ENCODE measurements at places on chromosomes 2 and 18.

DNA sequence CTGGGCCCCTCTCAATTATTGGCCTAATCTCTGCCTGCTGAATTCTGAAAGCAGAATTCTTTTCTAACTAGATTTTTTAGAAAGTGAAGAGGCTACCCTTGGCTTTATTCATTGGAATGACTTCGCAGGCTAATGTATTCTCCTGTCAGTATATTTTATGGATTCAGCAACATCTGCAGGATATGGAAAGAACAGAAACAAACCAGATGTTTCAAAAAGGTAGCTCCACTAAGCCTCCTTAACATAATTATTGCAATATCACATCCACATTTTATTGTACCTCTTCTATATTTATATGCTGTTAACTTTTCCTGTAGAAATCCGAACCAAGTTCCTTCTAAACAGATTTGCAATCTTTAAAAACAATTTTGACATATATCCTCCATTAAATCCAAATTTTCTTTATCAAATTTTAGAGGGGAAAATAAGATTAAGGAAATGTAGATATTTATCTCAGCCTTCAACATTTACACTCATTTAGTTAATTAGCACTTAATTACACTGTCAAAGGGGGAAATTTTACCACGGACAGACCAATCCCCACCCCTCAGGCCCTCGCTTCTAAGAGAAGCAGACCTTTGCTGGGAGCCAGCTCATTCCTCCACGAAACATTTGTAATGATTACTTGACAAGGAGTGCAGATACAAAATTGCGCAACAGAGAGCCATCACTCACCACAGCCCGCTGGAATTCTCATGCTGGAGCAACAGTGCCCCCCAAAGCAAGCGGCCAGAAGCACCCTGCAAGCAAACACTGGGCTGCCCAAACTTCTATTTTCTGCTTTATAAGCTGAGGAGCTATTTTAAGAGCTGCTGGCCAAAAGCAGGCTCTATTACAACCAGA is 253.4 kb downstream of the ETAA1 start:
- no peak for DNase-seq

DNA sequence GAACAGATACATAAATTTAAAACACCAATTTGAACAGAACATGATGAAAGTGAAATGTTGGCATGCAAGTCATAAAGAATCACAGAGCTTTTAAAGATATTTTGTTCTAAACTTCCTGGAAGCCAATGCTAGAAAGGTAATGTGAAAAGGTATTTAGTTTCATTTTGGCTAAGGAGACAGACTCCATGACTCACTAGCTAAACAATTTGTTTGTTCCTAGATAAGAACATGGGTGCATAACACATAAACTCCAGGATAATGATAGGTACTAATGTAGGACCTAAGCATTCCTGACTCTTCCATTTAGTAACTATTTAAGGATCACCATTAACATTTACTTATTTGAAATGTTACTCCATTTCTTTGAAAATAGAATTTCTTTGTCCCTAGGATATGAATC is 292.5 kb upstream of the CNTNAP5 start:
- DNase-seq = no peak

- no peak for DNase-seq
Measured at GRCh38 chr2:742221-742620, 65.0 kb upstream of the TMEM18 start.

GRCh38 chr18:616380-616995 is 19.7 kb downstream of the CLUL1 start:
- peak; percentile 22 for DNase-seq

DNA sequence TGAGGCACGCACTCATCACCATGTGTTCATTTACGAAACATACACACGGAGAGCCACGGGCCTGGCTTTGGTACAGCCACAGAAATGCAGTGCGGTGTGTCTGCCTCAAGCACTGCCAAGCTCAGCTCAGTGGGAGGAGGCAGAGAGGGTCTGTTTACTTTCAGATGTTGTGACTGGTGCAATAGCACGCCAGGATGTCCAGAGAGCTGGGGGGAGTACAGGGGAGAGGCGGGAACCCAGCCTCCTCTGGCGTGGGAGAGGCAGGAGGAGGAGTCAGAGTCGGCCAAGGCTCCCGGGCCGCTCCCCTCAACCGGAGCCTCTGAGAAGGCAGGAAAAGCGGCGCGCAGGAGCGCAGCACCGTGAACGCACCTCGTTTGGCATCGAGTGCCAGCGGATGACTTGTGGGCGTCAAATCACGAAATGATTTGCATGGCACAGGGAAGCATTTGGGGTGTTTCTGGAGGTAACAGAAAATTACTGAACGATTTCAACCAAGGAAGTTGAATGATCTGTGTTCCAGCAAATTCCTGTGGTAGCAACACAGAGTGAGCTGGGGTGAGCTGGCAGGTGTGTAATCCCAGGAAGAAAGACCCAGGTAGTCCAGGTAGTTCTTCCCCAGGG is 143.0 kb downstream of the ZNF516 start:
- DNase-seq = no peak

DNA sequence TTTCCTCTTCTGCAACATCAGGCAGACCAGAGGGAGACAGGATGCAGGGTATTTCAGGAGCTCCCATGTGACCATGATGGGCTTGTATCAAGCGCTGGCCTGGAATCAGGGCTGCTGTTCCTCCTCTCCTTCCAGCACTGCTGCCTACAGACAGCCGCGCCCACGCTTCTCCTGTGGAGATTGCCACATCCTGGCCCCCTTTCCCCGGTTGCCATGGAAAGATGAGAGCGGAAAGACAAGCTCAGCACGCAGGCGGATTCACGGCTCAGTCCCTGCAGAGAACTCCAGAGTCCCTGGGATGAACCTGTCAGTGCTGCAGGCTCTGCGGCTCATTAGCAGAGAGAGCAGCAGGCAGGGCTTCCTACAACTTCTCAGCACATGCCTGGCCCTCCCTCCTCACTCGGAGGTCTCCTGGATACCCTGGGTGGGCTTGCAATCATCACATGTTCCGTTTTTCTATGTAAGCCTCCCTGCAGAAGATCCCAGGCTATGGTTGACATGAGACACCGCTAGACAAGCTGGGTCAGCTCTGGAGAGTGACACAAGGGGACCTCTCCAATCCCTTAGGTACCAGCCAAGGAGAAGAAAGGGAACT is 497.8 kb upstream of the MYT1L start:
- peak; percentile 2 for DNase-seq

- no peak for DNase-seq
Measured at GRCh38 chr2:188852772-188853171, 121.4 kb upstream of the COL3A1 start.

GRCh38 chr18:27871726-27872125 is 305.2 kb downstream of the CDH2 start:
- DNase-seq = no peak

DNA sequence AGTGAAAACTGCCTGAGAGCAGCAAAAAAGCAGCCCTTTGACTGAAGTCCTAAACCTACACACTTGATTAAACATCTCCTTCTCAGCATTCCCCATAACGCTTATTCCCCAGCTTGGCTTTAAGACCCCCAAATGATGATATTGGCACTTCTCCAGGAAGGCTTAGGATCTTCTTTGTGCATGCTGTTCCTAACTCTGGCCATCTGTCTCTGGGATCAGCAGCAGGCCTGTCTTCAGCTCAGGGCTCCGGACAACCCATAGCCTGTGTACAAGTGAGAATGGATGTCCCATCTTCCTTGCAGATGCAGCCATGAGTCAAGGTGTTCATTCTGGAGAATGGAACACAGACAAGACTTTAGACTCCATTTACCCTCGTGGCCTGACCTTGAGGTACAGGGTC is 81.6 kb upstream of the TMEM17 start:
- no peak for DNase-seq

DNA sequence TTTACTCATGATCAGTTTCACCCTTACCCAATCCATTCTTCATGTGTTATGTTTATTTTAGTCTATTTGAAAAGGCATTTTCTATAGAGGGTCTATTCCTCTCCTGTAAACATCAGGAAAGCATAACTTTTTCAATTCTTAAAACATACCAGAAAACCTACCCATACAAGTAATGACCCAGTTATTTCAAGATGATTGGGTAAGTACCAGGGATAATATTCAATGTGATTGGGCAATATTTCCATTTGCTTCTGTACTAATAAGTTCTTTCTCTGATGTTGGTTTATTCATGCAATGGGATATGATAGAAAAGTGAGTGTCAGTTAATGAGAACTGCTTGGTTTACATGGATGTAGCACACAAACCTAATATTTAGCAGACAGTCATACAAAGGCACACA is 87.6 kb downstream of the CCBE1 start:
- DNase-seq = no peak

DNA sequence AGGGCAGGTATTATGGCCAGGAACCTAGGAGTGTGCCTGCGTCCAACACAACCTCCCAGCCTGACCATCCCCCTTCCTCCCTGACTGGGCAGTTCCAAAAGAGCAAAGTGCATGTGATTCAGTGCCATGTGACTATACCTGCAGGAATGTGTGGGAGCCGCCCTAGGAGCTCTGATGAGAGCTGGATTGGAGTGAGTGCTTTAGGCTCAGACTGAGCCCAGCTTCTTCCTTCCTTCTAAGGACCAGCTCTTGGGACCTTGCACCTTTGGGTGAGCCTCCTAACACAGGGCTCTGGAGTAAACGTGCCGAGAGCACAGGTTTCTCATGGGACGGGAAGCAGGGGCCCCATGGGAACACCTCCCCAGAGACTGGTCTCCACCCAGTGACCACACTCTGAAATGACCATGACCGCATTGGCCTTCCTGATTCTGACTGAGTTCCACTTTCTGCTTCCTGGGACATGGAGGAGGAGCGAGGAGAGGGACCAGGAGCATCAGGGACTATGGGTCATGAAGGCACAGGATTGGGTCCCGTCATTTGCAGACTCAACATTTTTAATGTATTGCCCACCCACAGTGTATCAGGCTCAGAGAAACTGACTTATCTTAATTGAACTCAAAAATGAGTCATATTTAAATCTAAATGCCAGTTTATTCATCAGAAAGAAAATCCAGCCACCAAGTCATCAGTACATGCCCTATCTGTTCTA is 87.8 kb upstream of the BCL2L11 start:
- no peak for DNase-seq

DNA sequence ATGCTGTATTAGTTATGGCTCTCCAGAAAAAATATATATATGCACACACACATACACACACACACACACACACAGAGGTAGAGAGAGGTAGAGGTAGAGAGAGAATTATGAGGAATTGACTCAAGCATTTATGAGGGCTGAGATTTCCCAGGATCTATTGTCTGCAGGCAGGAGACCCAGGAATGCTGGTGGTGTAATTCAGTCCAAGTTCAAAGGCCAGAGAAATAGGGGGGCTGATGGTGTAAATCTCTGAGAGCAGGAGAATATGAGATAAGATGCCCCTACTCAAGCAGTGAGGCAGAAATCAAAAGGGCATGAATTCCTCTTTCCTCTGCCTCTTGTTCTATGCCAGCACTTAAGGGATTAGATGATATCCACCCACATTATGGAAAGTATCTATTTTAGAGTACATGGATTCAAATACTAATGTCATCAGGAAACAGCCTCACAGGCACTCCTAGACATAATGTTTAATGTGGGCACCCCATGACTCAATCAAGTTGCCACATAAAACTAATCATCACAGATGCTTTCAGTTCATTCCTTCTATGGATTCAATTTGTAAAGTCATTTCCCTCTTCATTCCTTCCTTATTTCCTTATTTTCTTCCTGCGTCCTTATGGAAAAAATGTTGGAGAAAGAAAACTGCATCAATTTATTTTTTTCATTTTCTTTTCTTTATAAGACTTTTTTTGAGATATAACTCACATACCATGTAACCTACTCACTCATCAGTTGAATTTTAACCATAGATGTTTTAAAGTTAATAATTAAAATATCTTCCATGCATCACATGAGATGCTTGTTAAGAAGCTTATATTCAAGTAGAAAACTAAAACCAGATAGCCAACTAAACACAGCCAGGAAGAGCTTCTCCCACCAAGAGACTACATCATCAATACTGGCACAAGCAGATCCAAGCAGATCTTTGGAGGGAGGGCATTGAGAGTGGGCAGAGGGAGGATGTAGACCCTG is 406.2 kb downstream of the MBD2 start:
- no peak for DNase-seq

GRCh38 chr2:220437938-220438337 is 810.5 kb downstream of the SLC4A3 start:
- no peak for DNase-seq

DNA sequence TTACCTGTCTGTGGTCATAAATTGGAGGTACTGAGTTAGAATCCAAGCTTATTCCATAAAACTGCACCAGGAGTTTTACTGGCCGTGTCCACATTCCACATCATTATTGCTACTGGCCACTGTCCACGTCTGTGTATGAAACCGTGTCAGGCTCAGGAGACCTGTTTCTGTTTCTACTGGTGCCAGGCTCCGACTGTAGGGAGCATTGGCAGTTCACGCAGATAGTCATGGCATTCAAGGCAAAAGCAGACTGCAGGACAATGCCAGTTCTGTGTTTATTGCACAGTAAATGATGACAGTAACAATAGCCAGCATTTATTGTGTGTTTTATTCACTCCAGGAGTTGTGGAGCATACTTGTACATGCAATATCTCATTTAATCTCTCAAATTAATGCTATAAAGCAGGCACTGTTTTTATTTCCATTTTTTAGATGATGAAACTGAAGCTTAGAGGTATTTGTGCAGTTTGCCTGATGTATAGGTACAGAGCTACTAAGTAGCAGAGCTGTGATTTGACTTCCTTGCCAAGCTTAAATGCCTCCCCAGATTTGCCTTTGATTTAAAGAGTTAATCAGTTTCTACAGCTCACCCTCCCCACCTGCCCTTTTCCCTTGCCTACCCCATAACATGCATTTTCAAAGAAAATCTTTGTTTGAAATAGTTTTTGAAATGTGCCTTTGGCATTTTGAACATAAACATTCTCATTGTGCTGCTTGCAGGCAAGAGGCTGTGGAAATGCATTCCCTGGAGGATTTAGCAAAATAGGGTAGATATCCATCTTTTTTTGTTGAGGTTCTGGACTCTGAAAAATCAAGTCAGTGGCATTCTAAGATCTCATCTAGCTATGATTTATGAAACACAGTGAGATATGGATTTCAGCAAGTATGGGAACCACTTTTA is 55.5 kb downstream of the MAP4K4 start:
- DNase-seq = no peak

- no peak for DNase-seq
Measured at GRCh38 chr18:62085756-62086155, 101.1 kb downstream of the PIGN start.

DNA sequence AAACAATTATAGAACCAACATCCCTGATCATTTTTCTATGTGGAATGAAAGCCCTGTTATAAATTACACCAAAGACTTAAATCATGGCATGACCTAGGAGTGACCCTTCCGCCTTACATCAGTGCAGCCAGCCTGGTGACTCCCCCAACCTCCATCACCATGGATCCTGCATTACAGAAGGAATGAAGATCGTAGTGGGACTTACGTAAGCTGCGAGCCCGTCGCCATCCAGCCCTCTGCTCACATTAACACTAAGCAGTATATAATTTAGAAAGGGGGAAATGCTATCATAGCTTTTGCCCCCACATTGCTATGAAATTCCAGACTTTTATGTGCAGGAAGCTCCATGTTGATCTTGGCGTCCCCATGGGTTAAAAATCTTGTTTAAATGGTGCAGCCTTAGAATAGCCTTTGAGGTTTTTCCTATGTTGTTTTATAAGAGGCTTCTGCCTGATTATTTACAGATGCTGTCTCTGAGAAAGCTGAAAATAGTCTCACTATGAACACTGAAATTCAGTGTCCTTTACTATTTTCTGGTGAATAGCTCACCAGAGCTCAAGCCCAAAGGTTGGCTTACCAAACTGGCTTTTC is 76.3 kb downstream of the COLEC12 start:
- DNase-seq = no peak
